ENCODE measurements at places on chromosomes 3 and 15.

DNA sequence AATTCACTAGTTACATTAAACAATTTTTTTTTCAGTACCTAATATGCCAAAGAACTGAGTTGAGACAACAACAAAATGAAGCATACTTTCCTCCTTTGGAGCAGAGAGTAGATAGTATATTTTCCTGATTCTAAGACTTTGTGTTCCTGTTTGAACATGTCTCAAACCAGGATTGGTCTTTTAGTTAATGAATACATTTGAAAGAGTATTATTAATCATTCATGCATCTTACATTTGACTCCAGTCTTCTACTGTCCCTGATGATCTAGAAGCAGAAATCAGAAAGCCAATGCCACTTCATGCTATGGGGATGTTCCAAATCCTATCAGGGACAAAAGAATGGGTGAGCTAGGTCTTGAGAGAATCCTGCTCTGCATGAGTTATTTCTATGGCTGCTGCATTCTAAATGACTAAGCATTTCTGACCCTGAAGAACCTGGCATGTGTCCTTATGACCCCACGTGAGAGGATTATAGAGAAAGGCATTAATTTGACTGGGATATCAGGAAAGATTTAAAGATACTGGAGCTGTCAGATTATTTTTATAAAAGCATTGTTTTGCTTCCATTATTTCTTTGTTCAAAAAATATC is 32.9 kb upstream of the MBNL1 start:
- DNase-seq, result peak; percentile 32

DNA sequence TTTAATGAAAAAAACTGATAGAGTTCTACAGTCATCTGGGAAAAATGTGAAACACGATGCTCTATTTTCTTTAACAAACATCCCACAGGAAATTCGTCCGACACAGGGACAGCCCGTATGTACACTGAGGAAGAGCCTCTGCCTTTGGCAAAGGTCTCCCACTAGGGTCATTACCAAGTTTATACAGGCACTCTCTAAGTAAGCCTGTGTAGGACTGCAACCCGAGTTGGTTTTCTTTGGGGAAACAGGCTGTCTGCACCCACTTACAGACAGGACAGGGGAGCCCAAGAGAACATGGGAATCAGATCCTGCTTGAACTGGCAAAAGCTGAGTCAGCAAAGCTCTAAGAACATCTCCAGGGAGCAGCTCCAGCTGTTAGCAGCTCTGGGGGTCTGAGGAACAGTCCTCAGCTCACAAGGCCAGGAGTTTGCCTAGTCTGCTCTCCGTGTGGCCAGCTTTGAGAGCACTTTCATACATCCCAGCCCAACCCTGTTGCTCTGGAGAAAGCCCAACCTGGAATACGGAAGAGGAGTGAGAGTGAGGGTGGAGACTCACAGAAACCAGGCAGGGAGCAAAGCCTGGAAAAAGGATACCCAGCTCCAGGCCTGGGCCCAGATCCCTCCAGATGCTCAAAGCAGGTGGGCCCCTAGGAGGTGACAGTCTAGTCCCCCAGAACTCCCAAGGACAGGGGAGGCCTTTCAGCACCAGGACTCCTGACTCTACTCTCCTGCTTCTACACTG is 1.9 kb downstream of the TBC1D2B start:
- peak; percentile 89 for DNase-seq

DNA sequence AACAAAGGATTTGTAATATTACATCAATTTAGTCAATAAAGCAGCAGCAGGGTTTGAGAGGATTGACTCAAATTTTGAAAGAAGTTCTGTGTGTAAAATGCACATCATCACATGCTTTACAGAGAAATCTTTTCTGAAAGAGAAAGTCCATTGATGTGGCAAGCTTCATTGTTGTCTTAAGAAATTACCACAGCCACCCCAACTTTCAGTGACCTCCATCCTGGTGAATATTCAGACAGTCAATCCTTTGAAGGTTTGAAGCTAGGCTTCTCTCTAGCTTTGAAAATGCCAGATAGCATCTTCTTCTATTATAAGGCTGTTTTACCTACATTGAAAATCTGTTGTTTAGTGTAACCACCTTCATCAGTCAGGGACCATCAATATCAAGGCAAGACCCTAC is 51.8 kb upstream of the SETMAR start:
- no peak for DNase-seq

DNA sequence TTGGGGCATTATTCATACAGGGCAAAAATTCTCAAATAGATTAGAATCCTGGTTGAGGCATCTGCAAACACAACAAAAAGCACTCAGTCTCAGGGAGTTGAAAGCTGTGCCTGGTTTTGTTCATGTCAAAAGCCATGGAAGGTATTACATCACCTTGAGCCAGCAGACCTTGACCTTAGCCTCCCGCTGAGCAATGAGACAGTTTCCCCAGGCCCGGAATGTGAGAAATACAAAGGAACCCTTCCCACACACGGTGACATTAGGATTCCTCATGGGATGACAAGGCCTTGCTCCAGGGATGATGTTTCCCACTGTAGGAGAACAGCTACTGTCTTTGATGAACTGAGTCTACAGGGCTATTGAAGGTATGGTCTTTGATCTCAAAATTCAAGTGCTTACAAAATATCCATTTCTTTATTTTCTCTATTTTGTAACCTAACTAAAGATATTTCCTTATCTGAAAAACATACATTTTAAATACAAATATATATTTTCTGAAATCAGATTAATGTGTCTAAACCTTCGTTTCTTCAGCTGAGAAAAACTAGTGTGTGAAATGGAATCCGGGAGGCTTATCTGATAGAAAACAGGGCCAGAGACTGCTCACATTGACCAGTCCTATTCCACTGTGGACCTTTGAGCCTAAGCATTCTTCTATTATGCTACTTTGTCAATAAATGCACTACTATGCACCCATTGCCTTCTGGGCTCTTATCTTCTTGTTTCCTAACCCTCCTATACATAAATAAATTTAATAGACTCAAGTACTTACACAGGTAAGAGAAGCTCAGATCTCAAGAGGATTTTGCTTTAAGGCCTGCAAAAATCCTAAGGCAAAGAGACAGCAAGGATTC is 298.2 kb downstream of the KBTBD8 start:
- DNase-seq, result no peak

DNA sequence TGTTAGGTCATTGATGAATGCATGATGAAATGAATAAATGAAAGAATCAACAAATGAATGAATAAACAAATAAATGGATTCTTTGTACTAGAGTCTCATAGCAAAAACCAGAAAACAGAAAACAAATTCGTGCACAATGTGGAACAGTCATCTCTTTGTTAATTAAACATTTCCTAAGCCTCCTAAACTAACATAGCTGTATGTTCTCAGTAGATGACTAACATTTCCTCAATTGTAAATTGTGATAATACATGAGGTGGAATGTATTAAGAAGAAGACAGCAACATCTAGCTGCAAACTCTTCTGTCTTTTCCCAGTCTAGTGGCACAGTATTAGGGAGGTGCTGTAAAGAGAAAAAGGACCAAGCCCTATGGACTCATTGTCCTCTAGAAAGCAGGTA is 1021.0 kb downstream of the MCTP2 start:
- DNase-seq, result no peak

- DNase-seq, result no peak
These were observed 21.1 kb upstream of the HCLS1 start for GRCh38 chr3:121681792-121682191.

DNA sequence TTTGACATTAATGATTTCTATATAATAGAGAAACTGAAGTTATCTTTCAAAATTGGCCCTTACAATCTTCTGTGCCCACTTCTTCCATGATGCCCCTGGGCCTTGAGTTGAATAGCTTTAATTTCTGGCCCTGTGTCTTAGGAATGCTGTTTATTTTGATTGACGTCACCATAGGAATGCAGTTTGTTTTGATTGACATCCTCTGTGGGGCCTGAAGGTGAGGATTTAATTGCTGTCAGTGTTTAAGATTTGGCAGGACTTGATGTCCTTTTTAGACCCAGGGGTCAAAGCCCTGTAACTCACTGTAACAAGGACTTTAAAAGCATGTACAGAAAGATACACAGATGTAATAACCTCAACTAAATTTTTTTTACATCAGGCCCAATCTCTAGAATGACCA is 83.3 kb downstream of the GLDN start:
- DNase-seq, result no peak

DNA sequence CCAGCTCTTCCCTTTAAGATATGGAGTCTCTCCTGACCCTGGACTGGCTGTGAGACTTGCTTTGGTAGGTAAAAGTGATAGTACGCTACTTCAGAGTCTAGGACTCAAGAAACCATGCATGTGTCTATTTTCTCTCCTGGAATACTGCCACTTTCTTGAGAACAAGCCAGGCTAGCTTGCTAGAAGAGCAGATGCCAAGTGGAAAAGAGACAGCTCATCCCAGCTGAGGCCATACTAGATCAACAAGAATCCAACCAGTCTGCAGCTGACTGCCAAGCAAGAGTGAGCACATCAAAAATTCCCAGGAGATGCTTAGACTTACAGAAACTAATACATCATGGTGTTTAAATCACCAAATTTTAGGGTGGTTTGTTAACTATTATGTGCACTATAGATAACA is 208.3 kb upstream of the RBMS3 start:
- DNase-seq, result peak; percentile 74

GRCh38 chr3:143506190-143506589 is 342.1 kb downstream of the SLC9A9 start:
- no peak for DNase-seq

DNA sequence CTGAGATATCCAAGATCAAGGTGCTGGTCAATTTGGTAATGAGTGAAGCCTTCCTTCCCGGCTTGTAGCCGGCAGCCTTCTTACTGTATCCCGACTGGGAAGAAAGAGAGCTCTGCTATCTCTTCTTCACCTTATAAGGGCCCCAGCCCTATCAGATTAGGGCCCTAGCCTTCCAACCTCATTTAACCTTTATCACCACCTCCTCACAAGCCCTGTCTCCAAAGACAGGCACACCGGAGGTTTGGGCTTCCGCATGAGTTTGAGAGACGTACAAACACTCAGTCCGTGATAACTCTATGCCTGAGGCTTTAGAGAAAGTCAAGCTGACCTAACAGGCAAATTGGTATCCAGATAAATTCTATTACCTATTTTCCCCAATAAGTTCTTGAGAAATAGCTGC is 243.9 kb downstream of the OPA1 start:
- no peak for DNase-seq

DNA sequence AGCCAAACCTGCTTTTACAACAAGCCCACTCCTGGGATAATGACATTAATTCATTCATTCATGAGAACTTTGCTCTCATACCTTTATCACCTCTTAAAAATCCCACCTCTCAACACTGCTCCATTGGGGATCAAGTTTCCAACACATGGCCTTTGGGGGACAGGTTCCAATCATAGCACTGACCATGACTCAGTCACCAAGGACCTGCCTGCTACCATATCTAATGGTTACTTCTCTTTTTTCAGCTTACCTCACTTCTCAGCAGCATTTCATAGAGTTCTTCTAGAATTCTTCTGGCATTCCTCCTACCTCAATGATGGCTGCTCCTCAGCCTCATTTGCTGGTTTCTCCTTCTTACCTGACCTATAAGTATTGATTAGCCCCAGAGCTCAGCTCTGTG is 36.9 kb upstream of the RYK start:
- DNase-seq, result no peak

DNA sequence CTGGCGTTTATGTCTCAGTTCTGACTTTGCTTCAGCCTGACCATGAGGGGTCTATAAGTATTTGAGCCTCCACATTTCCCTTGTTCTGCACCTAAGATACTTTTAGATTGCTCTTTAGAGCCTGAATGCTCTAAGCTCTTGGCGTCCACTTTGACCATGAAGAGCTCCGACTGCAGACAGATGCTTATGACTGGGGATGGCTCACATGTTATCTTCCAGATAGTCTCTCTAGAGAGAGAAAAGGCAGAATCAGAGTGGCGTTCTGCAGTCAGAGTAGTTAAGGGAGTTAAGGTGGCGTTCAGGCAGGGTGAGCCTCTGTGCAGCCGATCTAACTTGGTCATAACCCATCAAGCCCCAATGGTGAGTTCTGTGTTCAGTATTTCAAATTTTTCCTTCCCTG is 487.9 kb upstream of the NR2F2 start:
- no peak for DNase-seq

DNA sequence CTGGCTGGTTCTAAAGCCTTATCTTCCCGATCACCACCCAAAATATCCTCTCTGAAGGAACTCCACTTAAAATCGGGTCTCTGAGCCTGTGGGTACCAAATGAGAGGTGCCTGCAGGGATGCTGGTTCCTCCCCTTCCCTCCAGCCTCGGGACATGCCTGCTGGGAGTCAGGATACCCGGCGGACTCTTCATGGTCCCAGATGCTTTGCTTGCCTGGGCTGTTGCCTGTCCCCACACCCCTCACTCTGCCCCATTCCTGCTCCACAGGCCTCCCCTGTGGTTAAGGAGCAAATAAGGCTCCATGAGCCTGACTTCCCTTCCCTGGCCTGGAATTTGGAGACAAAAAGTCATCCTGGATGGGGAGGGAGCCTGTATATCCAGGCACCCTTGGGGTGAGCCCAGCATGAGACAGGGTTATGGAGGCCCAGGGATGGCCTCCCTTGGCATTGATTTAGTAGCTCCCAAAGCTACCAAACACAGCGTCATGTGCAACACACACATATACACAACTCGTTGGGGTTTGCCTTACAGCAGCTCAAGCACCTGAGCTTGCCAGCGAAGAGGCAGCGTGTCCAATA is 12.3 kb upstream of the CORO2B start:
- no peak for DNase-seq

GRCh38 chr3:40754994-40755393 is 230.2 kb downstream of the ZNF621 start:
- DNase-seq, result no peak

- no peak for DNase-seq
These were observed at the start of gene GASK1A for GRCh38 chr3:42979044-42979972. TSS of gene GASK1A (plus strand) at chr3:42979311. CDS start at chr3:42979643, 332 bp downstream.

DNA sequence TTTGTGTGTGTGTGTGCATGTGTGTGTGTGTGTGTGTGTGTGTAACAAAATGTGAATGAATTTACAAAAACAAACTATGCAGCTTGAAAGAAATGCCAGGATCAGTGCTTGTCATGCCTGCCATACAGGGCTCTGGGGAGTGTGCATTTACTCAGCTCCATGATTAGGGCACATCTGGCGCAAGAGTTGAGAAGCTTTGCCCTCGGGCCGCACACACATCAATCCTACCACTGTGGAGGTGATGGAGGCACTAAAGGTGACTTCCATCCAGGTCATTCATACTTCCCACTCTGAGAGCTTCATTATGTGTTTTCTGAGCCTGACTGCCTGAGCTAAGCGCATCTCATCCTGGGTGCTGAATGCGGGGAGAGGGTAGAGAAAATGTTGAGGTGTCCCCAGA is 72.0 kb upstream of the ZBED2 start:
- DNase-seq, result no peak

DNA sequence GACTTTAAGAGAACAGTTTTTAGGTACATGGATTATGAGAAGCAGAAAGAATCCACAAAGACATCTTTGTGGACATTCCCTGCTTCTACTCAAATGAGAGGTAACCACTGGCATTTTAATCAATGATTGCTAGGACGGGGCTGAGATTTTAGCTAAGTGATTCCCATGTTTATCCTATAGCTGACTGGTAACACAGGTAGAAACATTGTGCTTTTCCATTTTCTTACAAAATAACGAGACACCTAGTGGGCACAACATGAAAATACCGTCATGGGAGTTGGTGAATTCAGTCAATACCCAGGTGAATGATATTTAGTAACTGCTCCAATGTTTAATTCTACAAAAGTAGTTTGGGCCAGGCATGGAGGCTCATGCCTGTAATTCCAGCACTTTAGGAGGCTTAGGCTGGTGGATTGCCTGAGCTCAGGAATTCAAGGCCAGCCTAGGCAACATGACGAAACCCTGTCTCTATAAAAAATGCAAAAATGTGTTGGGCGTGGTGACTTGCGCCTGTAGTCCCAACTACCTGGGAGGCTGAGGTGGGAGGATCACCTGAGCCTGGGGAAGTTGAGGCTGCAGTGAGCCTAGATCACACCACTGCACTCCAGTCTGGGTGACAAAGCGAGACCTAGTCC is 37.2 kb upstream of the DENND4A start:
- DNase-seq, result no peak
